DND-41 (cell line): ENCODE measurements at places on chromosomes 6 and 20.

DNA sequence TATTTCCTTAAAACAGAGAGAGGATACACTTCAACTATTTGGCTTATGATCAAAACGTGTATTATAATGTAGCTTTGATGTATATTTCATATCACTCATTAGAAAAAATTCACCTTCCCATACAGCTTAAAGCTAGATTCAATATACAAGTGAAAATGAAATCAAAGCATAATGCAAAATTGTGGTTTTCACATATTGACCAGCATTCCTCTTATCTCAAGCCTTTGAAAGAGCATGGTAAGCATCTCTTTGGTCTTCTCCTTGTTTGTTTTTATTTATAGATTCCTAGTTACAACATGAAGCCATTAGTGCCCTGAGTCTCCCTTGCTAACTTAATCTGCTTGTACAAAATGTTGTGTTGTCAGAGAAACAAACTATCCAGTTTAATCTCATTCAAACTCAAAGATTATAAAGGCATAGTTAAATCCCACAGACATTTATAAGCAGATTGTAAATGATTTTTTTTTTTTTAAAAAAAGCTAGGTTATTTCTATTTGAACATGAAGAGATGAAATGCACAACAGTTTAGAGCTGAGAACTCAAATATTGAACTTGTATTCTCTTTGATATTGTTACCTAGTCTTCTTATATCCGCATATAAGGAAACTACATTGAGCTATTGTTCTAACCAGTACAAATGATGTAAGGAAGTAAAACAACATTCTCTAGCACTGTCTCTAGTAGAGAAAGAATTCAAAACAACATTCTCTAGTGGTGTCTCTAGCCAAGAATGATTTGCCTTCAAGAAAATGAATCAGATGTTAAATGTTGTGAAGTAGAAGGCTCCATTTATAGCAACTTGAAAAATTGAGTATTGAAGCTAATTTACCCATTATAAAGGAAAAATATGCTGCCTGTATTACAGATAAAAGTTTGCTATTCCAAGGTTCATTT, 31.2 kb upstream of the SMIM28 start:
- DNase-seq, result no peak

DNA sequence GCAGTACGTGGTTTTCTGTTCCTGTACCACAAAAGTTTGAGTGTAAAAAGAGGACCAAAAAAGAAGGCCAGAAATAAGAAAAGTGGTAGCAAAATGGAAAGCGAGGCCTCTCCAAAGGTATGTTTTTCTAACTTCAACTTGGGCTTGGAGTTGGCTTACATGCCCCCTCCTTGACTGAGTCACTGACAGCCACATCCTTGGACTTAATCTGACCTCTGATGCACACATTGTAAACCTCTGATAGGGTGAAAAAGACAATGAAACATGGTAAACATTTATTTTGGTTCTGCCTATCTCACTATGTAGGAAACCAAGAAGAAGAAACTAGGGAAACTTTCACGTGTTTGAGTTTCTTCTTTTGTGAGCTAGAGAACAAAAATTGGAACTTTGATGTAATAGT, 503.2 kb upstream of the ID4 start:
- DNase-seq, result no peak

GRCh38 chr20:10970109-10970508, 296.3 kb upstream of the JAG1 start:
- no peak for DNase-seq

- no peak for DNase-seq
Observed at GRCh38 chr6:129368970-129369369, 341.0 kb downstream of the ARHGAP18 start.

GRCh38 chr20:61371501-61372136, 119.6 kb downstream of the CDH4 start:
- DNase-seq, result no peak

DNA sequence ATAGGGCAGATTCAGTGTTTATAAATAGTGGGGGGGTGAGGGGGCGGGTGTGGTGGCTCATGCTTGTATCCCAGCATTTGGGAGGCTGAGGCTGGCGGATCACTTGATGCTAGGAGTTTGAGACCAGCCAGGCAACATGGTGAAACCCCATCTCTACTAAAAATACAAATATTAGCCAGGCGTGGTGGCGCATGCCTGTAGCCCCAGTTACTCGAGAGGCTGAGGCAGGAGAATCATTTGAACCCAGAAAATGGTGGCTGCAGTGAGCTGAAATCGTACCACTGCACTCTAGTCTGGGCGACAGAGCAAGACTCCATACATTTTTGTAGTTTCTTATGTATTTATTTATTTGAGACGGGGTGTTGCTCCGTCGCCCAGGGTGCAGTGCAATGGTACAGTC, 109.0 kb upstream of the ZNF217 start:
- no peak for DNase-seq
